ENCODE measurements at places on chromosomes 13 and 19.

GRCh38 chr13:71871844-71872243, 4.8 kb upstream of the DACH1 start:
- H3K36me3 ChIP-seq = no peaks in the 10 kb centered on the region
- H3K4me3 ChIP-seq = no peak overlapping the region
- H3K27me3 ChIP-seq = peaks cover 5% of the 10 kb centered on the region
- H3K27ac ChIP-seq = no peak overlapping the region
- H3K4me1 ChIP-seq = peaks cover 7% of the 10 kb centered on the region

- H3K36me3 ChIP-seq = no peaks in the 10 kb centered on the region
- H3K4me3 ChIP-seq = no peak overlapping the region
- no peak overlapping the region for H3K27ac ChIP-seq
- no peak for DNase-seq
- no peaks in the 10 kb centered on the region for H3K27me3 ChIP-seq
These were observed 13.3 kb downstream of the ZC3H4 start for GRCh38 chr19:47100290-47100689.

DNA sequence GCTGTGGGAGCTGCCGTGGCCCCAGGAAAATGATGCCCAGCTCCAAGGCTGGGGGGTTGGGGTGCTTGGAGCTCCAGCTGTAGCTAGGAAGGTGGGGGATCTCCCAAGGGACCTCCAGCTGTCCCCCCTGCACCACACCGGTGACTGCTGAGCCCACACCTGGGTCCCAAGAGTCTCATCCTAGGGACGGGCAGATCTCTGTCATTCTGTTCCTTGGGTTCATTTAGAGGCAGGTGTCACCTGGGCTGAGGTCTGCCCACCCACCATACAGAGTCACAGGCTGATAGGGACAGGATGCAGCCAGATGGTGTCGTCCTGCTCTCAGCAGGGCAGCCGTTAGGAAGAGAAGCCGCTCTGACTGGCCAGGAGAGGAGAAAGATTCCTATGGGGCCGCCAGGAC, 5.3 kb downstream of the F2RL3 start:
- no peak overlapping the region for H3K4me3 ChIP-seq
- no peaks in the 10 kb centered on the region for H3K27me3 ChIP-seq
- peak overlapping the region; percentile 53 for H3K27ac ChIP-seq
- peaks cover 16% of the 10 kb centered on the region for H3K4me1 ChIP-seq
- no peaks in the 10 kb centered on the region for H3K36me3 ChIP-seq

DNA sequence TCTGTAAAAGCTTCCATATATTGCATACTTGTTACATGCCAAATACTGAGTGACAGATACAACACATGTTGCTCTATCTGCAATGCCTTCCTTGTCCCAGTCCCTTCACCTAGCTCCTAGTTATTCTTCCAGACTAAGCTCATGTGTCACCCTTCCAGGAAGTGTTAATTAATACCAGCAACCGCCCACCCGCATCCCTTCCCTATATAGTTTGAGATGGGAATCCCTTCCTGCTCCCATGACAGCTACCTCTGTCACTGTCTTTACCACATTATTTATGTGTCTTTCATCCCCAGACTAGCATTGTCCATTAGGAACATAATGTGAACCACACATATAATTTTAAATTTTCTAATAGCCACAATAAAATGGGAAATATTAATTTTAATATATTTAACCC, 49.5 kb upstream of the FRY start:
- no peak overlapping the region for H3K4me3 ChIP-seq
- no peaks in the 10 kb centered on the region for H3K4me1 ChIP-seq
- H3K27ac ChIP-seq = no peak overlapping the region
- DNase-seq = no peak

DNA sequence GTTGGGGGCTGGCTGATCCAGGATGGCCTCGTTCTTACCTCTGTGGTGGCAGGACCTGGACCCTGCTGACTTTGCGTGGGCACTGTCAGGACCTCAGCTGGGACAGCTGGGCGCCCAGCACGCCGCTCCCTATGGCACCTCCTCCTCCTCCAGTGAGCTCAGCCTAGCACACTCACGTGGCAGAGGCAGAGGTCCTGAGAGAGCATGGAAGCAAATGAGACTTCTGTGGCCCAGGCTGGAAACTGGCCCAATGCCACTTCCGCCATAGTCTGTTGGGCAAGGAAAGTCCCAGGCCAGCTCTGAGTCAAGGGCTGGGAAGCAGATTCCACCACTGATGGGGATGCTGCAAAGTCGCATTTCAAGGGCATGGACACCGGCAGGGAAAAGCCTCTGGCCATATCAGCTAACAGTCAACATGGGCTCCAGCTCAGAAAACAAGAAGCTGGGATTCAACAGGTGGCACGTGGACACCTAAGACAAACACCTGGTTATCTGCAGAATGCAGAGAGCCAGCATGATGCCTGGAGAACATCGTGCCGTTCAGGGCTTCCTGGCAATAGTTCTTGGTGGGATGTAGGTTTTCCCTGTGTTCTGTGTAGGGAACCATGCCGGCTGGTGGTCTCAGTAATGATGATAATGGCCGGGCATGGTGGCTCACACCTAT, 16.7 kb downstream of the MYBPC2 start:
- H3K27me3 ChIP-seq = peaks cover 14% of the 10 kb centered on the region
- no peaks in the 10 kb centered on the region for H3K36me3 ChIP-seq
- H3K4me1 ChIP-seq = no peaks in the 10 kb centered on the region

DNA sequence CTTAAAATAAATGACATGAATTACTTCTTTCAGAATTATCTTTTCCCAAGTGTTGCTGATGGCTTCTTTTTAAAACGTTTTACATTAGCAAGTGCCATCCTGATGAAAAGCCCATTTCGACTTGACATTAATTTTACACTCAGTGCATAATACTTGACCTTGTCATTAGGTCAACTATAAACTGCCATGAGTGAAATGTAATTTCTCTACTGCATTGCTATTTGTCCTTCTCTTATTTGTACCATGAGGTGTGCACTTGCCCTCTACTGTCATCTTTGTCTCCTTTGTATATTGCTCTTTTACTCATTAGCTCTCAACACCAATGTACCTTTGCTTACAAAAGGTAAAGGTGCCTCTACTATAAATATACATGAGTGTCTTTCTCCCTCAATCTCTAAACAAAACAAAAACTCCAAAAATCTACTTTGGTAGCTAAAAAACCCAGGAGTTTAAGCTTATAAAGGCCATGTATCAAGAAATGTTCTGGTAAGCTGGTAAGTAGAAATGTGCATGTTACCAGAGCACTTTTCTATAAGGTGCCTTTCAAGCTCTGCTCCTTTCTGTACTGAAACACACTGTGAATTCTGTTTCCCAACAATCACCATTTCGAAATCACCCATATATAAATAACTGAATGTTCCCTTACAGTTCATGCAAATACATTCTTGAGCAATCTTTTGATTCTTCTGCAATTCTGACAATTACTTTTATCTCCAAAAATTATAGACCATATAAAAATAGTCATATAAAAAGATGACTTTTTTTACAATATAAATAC, 351.4 kb downstream of the SLITRK5 start:
- H3K36me3 ChIP-seq = no peaks in the 10 kb centered on the region
- no peak overlapping the region for H3K4me3 ChIP-seq
- H3K27me3 ChIP-seq = no peaks in the 10 kb centered on the region
- H3K4me1 ChIP-seq = no peaks in the 10 kb centered on the region

- H3K4me3 ChIP-seq = no peak overlapping the region
- no peaks in the 10 kb centered on the region for H3K4me1 ChIP-seq
- no peaks in the 10 kb centered on the region for H3K36me3 ChIP-seq
- no peak for DNase-seq
These were observed 85.5 kb upstream of the FGF14 start for GRCh38 chr13:102487330-102487729.

DNA sequence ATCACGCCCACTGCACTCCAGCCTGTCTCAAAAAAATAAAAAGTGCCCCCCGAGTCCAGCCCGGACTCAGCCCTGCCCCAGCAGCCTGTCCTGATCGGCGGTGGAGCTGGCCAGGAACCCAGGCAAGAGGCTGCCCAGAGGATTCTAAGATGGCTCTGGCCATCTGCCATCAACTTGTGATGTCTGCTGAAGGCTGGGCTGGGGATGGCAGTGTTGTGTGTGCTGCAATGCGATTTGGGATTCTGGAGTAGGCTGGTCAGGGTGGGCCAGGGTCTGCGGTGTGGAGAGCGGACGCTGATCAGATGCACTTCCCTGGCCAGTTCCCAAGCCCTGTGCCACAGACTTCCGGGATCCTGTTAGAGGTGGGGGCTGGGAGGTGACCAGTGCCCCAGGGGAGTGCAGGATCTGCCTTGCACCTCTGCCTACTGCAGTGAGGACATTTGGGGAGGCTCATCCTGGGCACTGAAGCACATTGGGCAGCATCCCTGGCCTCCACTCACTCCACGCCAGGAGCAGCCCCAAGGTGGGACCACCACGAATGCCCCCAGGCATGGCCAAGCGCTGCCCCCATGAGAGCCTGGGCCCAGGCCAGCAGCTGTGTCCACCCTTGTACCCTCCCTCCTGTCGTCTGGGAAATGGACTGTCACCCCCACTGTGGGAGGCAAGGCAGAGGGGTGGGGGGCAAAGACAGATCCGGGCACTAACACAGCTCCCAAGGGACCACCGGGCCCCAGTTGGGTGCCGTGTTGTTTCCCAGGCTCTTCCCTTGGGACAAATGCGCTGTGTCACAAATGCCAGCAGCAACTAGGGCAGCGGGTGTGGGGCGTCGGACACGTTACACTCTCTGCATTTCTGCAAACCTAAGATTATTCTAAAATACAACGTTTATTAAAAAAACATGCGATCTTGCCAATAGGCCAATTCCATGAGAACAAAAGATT, 3.4 kb upstream of the TBXA2R start:
- H3K27me3 ChIP-seq = peaks cover 4% of the 10 kb centered on the region
- H3K4me3 ChIP-seq = no peak overlapping the region
- DNase-seq = no peak
- no peaks in the 10 kb centered on the region for H3K36me3 ChIP-seq
- H3K4me1 ChIP-seq = peaks cover 31% of the 10 kb centered on the region

- H3K36me3 ChIP-seq = no peaks in the 10 kb centered on the region
- no peaks in the 10 kb centered on the region for H3K4me1 ChIP-seq
- H3K27me3 ChIP-seq = no peaks in the 10 kb centered on the region
- no peak for DNase-seq
- no peak overlapping the region for H3K4me3 ChIP-seq
These were observed 1694.8 kb upstream of the PCDH20 start for GRCh38 chr13:63110466-63110865.

- no peak for DNase-seq
- no peak overlapping the region for H3K27ac ChIP-seq
- no peak overlapping the region for H3K4me3 ChIP-seq
- no peaks in the 10 kb centered on the region for H3K36me3 ChIP-seq
- H3K4me1 ChIP-seq = no peaks in the 10 kb centered on the region
These were observed 51.5 kb upstream of the HTR2A start for GRCh38 chr13:46948338-46948737.

DNA sequence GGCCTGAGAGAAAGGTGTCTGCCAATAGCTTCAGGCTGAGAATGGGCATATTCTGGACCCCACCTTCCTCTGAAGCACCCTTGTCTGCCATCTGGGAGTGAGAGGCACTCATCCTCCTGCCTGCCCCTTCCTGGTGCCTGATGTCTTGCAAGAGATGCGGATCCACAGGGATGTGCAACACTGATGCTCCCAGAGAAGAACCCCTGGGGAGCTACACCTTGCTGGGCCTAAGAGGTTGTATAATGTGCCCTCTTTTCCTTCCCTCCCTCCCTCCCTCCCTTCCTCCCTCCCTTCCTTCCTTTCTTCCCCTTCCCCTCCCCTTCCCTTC, 34.6 kb downstream of the ADPRHL1 start:
- DNase-seq = no peak
- H3K4me1 ChIP-seq = no peaks in the 10 kb centered on the region
- no peak overlapping the region for H3K4me3 ChIP-seq
- no peaks in the 10 kb centered on the region for H3K36me3 ChIP-seq

GRCh38 chr19:7140137-7140536, 70.6 kb downstream of the ZNF557 start:
- no peak overlapping the region for H3K4me3 ChIP-seq
- peaks cover 37% of the 10 kb centered on the region for H3K36me3 ChIP-seq
- H3K27ac ChIP-seq = no peak overlapping the region
- no peak for DNase-seq
